Smooth muscle cell of bladder (primary cell): ENCODE measurements at places on chromosomes 7 and 10. TPM values are rescaled to one million over a fixed set of nuclear protein-coding genes. Genes with fewer than 3 reads are reported as not detected.

COL17A1 gene
- 0.43 and 0.74 TPM in 2 replicates for total RNA-seq

WEE2 gene
- total RNA-seq, result not detected in 2 replicates

ITIH2 gene
- not detected in 2 replicates for total RNA-seq

CPVL gene
- 0.65 and 0.71 TPM in 2 replicates for total RNA-seq

ANXA8 gene
- total RNA-seq, result 1.1 and 1.4 TPM in 2 replicates

BAMBI gene
- 33.4 and 59.1 TPM in 2 replicates for total RNA-seq

DNAJC12 gene
- 4.3 and 9.6 TPM in 2 replicates for total RNA-seq

PROSER2 gene
- total RNA-seq, result 1.0 and 1.1 TPM in 2 replicates

GARIN1A gene
- 0.43 and 0.83 TPM in 2 replicates for total RNA-seq

SPDYE16 gene
- total RNA-seq, result 0.14 TPM in 1 of 2 replicates, not detected in the other

PPP1R17 gene
- total RNA-seq, result not detected in 2 replicates

USP6NL gene
- 8.1 and 8.7 TPM in 2 replicates for total RNA-seq

CUZD1 gene
- total RNA-seq, result 0.43 and 0.55 TPM in 2 replicates

MEPCE gene
- 21.6 and 28.8 TPM in 2 replicates for total RNA-seq

CBX3 gene
- 105 and 112 TPM in 2 replicates for total RNA-seq

CHAT gene
- total RNA-seq, result not detected in 2 replicates

SFXN4 gene
- total RNA-seq, result 9.5 and 11.5 TPM in 2 replicates

CYCS gene
- 26.7 and 31.8 TPM in 2 replicates for total RNA-seq

OR13A1 gene
- total RNA-seq, result not detected in 2 replicates

ECHDC3 gene
- 1.6 and 4.4 TPM in 2 replicates for total RNA-seq

ATOH7 gene
- total RNA-seq, result 0.09 TPM in 1 of 2 replicates, not detected in the other

INMT gene
- total RNA-seq, result 13.4 and 21.8 TPM in 2 replicates

RAB18 gene
- total RNA-seq, result 41.2 and 49.3 TPM in 2 replicates

CYP3A7 gene
- 0.14 and 0.46 TPM in 2 replicates for total RNA-seq

OPN1SW gene
- total RNA-seq, result not detected in 2 replicates

CTTNBP2 gene
- total RNA-seq, result 0.28 and 2.3 TPM in 2 replicates

COL28A1 gene
- total RNA-seq, result 0.14 TPM in 1 of 2 replicates, not detected in the other

CASP2 gene
- 4.0 and 5.4 TPM in 2 replicates for total RNA-seq

SLC18A3 gene
- total RNA-seq, result not detected in 2 replicates

MEIG1 gene
- total RNA-seq, result 0.28 TPM in 1 of 2 replicates, not detected in the other

MARVELD1 gene
- 15.5 and 19.9 TPM in 2 replicates for total RNA-seq

LAMB4 gene
- total RNA-seq, result 0.18 and 0.28 TPM in 2 replicates

ASZ1 gene
- total RNA-seq, result not detected in 2 replicates

EVX1 gene
- under 0.01 TPM in 1 of 2 replicates, not detected in the other for total RNA-seq

RBM28 gene
- 10.4 and 15.5 TPM in 2 replicates for total RNA-seq

ACTL6B gene
- total RNA-seq, result not detected in 2 replicates

BEND7 gene
- 5.0 and 5.1 TPM in 2 replicates for total RNA-seq

CRYGN gene
- total RNA-seq, result 0.14 and 0.74 TPM in 2 replicates

DNMBP gene
- total RNA-seq, result 11.8 and 14.7 TPM in 2 replicates

PNLIPRP1 gene
- total RNA-seq, result not detected in 2 replicates

PLEKHS1 gene
- 0.09 TPM in 1 of 2 replicates, not detected in the other for total RNA-seq

HMX3 gene
- not detected in 2 replicates for total RNA-seq

PNLIPRP3 gene
- 0.09 TPM in 1 of 2 replicates, not detected in the other for total RNA-seq

TYW1 gene
- 17.9 and 19.3 TPM in 2 replicates for total RNA-seq

VGF gene
- 0.14 and 0.18 TPM in 2 replicates for total RNA-seq

ELFN1 gene
- total RNA-seq, result 1.1 and 2.1 TPM in 2 replicates

BLNK gene
- total RNA-seq, result 0.09 and 0.28 TPM in 2 replicates

FAM131B gene
- 1.00 and 1.9 TPM in 2 replicates for total RNA-seq

AKR1C4 gene
- total RNA-seq, result not detected in 2 replicates

SSC4D gene
- total RNA-seq, result 0.28 and 0.55 TPM in 2 replicates

SH2B2 gene
- 0.85 and 1.2 TPM in 2 replicates for total RNA-seq

NPSR1 gene
- total RNA-seq, result not detected in 2 replicates

LRRC4 gene
- total RNA-seq, result 0.28 and 0.46 TPM in 2 replicates

FEZF1 gene
- total RNA-seq, result not detected in 2 replicates
